ENCODE measurements at places on chromosomes 5 and 9.

- no peak for DNase-seq
These were observed 49.5 kb downstream of the JAKMIP2 start for GRCh38 chr5:147733075-147733474.

- no peak for DNase-seq
These were observed 91.8 kb upstream of the DAPK1 start for GRCh38 chr9:87405677-87406542.

DNA sequence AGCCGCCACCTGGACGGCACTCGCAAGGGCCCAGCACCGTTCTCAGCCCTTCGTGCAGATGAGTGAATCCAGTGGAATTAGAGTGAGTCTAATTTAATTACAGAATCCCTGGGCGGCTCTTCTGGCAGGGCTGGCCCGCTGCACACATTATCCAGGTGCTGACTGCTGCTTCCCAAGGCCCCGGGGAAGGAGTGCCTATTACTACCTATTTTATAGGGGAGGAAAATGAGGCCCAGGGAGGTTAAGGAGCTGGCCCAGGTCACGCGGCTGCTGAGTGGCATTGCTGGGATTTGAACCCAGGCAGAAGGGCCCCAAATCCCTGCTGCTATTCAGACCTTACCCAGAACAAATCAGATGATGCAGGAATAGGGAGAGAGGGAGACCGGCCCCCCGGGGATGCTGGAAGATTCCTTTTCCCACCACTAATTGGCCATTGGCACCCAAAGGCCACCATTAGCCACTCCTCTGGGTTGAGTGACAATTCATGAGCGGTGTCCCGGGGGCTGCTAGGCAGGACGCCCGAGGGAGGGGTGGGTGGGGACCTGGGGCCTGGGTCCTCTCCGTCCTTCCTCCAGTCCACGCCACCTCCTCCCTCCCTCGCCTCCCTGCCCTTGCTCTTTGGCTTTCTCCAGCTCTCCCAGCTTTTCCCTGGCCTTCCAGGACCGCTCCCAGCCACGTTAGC, 10.3 kb upstream of the QRFP start:
- DNase-seq, result no peak

DNA sequence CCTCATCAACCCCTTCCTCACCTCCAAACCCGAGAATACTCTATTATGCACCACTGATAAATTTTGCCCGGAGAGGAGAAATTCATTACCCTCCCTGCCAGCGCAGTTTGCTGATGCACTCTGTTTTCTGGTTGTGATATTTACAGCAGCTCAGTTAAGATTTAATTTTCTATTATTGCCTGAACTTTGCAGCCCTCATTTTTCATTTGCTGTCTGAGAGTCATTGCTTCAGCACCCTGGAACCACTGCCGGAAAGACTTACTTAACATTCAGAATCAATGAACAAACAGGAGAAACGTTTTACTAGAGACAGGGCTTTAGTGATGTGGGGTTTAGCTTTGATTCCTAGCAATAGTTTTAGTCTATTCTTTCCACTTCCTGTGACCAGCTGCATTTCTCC, 56.7 kb upstream of the MAMDC2 start:
- no peak for DNase-seq

DNA sequence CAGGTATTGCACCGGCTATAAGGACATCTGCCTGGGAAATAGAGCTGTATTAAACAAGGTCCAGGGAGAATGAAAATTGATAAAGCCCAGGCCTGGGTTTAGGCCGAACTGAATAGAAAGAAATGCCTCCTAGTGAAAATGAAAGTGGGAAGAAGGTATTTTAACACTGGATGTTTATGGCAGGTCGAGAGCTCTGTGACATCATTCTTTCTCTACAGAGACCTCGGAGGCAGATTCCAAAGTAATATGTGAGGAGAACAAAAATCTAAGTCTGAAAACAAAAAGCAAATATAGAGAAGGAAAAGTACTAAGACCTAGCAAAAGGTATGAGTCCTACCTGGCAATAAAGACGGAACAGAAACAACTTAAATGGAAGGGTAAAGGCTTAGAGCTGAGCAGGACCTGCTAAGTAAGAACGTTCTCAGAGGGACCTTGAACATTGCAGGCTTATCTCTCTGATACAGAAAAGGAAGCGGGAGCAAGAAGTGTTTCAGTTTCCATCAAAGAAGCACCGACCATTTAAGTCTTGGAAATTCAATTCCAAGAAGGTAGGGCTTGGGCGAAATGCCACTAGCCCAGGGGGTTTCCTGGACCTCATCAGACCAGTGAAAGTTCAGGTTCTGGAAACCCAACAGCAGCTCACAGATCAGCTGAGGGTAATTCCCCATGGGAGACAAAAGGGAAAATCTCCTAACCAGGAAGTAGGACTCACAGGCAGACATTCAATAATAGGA, 80.0 kb downstream of the SUSD1 start:
- DNase-seq, result no peak

DNA sequence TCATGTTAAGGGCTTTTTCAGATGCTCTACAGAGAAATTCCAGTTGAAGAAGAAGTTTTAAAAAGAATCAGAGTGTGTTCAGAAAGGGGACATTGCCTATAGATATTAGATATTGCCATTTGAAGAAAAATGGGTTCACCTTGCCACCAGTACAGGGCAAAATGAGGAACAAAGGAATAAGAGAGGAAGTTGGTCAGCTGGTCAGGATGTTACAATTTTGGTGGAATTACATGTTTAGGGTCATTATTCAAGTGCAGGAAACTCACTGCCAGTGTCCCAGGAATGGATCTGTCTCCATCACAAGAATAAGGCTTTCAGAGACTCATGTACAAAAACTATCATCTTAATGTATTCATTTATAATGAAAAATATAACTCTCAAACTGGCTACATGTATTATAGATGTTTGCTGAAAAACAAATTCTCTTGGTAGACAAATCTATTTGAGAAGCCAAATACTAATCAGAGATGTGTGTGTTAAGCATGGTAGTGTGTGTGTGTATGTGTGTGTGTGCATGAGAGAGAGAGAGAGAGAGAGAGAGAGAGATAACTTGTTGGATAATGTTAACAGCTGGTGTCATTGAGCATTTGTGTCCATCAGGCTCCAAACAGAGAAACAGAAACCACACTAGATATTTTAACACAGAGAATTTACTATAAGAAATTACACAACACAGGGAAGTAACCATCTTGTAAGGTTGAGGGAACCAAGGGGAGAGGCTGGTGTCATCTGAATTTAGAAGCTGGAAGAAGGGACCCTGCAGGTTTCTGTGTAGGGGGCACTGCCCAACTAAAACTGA, 5.0 kb upstream of the C1QTNF3 start:
- no peak for DNase-seq

DNA sequence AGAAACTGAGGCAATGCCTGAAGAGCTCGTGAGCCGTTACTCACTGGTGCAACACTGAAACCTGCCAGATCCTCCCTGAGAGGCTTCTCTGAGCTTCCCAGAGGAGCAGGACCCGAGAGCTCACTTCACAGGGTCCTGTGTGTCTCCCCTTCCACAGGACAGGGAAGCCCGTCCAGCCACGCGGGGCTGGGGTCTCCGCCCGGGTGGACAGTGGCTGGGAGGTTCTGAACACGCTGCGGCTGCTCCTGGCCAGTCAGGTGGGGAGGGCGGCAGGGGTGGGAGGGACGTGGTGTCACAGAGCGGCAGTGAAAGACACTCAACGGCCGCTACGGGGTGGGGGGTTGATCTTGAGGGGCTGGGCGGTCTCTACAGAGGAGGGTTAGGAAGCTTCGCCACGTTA, 290 bp upstream of the ZDHHC11 start:
- no peak for DNase-seq
